Neuronal stem cell (in vitro differentiated cells): ENCODE measurements at places on chromosomes 5 and 9.

GRCh38 chr5:134079748-134080581 lies 34.5 kb upstream of the TCF7 start:
- DNase-seq = no peak

GRCh38 chr9:125260561-125260960 lies 1.1 kb upstream of the GAPVD1 start:
- no peak for DNase-seq

DNA sequence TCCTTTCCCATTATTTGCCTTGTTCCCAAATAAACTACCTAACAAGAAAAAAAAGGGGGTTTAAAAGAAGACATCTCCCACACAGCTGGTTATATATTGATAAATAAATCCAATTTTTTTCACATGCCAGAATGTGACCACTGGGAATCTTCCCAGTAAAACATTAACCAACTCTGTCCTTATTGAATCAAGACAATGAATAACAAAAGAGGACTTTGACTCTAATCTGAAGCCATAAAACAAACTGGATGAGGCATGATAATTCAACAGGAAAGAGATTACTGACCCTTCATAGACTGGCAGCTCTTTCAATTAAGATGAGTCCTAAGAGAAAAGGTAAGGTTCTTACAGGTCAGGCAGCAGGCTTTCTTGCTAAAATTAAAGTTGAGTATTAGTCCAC lies 165.8 kb upstream of the CDH6 start:
- DNase-seq = no peak

DNA sequence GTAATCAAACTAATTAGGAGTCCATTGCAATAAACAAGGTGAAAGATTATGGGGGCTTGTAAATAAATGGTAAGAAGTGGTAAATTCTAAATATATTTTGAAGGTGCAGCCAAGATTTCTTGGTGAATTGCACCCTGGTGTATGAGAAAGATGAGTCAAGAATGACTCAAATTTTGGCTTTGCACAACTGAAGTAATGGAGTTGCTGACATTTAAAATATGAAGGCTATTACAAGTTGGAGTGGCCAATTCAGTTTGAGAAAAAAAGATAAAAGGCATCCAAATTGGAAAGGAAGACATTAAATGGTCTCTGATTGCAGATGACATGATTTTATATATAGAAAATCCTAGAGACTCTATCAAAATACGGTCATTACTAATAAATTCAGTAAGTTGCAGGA lies 2330.6 kb downstream of the MAT2B start:
- DNase-seq = no peak

DNA sequence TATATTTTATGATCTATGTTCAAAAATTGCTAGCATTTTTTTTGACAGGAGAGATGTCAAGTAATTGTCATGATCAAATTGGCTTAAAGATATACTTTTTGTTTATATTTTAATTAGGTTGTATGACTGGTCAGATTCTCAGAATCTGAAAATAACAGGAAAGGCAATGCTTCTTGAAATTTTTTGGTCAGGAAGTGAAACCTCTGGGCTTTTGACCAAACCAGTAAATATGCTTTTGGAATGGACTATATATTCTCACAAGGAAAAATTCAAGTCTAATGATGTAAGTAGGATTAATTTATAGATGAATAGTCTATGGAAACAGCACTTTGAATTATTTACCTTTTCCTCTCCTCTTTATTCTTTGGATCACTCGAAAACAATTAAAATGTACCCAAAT lies 52.3 kb downstream of the SLF1 start:
- DNase-seq = no peak

- DNase-seq = no peak
Observed at GRCh38 chr9:126119731-126120130, 206.9 kb upstream of the MVB12B start.

DNA sequence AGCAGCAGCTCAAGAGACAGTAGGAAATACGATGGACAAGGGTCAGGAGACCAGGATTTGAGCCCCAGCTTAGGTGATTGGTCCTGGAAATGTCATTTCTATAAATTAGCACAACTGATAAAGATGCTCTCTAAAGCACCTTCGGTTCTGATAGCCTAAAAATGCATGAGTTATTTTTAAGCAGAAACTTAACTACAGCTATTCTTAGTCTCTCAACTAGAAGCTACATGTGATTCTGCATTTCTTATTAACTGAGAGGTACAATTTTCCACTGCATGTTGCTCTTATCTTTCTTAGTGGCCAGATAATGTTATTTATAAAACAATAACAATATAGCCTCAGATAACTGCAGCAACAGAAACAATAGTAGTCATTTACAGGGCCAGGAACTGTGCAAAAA lies 136.4 kb downstream of the GRIA1 start:
- no peak for DNase-seq

- no peak for DNase-seq
Observed at GRCh38 chr9:89212171-89212570, 33.6 kb upstream of the SHC3 start.

DNA sequence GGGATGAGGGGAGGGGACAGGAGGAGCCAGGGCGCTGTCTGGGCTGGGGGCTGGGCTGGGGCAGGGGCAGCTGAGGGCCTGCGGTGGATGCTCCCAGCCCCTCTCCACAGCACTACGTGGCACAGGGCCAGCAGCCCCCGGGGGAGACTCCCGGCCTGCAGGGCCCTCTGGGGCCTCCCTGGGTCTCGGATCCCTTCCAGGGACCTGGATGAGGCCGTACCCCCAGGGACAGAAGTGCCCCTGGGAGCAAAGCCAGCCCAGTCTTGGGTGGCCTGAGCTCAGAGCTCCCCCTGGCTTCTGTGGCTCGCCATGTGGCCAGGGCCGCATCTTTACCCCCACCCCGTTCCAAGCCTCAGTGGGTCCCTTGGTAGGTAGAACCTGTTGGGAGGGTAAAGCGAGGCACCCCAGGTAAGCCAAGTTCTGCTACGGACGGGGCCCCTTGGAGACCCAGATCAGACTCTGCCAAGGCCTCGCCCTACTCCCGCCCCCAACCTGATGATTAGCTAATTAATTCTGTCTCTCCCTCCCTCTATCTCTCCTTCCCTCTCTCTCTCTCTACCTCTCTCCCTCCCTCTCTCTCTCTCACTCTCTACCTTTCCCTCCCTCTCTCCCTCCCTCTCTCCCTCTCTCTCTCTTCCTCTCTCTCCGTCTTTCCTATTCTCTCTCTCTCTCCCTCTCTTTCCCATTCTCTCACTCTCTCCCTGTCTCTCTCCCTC lies 24.3 kb downstream of the KCNT1 start:
- DNase-seq = no peak

- no peak for DNase-seq
Observed at GRCh38 chr5:36712706-36713105, 106.3 kb downstream of the SLC1A3 start.

- DNase-seq = no peak
Observed at GRCh38 chr5:76487821-76488220, 84.7 kb downstream of the IQGAP2 start.

DNA sequence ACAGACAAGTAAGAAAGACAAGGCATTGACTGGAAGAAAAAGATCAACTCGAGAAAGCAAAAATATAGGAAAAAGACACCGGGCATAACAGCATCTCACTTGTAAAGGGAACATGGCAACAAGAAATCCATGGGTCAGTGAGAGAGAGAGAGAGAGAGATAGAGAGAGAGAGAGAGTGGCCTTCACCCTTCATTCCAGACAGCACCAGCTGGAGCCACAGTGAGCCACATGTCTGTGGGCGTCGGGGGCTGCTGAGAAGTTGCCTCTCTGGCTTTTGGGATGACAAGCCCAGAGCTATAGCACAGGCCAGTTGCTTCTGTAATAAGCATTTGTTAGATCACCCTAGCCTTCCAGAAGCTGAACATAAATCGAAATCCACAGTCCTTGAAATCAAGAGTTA lies 20.3 kb upstream of the ENC1 start:
- no peak for DNase-seq

DNA sequence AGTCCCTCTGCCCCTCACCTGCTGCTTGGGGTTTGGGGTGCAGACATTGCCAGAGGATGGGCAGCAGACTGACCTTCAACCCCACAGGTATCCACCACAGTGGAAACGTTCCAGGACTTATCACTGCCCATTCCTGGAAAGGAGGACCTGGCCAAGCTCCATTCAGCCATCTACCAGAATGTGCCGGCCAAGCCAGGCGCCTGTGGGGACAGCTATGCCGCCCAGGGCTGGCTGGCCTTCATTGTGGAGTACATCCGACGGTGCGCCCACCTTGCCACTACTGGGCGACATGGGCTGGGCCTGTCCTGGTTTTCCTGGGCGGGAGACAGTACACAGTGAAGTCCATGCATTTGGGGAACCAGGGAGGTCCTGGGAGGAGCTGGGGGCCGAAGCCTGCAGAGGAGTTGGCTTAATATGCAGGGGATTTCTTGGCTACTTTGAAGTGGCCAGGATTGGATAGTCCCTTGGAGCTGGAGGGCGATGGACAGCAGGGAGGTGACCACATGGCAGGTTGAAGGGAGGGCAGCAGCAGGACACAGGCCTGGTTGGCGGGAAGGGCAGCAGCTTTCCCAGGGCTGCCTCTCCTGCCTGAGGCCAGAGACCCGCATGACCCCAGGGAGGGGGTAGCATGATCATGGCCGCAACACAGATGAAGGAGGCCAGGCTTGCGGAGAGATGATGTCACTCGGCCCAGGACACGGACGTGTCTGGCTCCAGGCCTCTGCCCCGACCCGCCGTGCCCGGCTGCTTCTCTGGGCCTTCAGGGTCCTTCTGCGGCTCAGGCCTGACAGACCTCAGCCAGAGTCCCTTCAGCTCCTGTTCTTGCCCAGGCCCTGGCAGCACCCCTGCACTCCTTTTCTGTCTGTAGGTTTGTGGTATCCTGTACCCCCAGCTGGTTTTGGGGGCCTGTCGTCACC lies 34.6 kb downstream of the USP20 start:
- DNase-seq = no peak

- DNase-seq = no peak
Observed at GRCh38 chr9:86589273-86589672, 235.1 kb upstream of the TUT7 start.

GRCh38 chr9:21030389-21031035 lies 928 bp downstream of the HACD4 start:
- no peak for DNase-seq

- DNase-seq = peak; percentile 54
Observed at GRCh38 chr9:136671646-136672430, 9.1 kb downstream of the EGFL7 start.

- no peak for DNase-seq
Observed at GRCh38 chr5:10726179-10726912, 34.7 kb downstream of the DAP start.

DNA sequence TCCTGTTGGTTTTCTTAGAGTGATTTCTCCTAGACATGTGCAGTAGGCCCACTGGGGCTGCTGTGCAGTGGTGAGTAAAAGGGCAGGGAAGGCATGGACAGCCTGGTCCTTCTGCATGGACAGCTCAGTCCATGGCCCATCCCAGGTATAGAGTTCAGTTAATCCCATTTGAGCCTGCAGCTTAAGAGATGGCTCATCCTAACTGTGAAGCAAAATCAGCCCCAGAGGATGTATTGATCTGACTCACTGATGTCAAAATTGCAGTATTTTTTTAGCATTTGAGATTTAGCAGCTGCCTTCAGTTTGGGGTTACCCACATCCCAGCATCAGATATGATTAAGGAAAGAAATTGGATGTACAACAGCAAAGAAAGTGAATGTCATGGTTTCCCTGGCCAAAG lies 93.4 kb downstream of the PDE6A start:
- DNase-seq = no peak

GRCh38 chr5:120818128-120818527 lies 354.0 kb downstream of the PRR16 start:
- DNase-seq = no peak

- peak; percentile 41 for DNase-seq
Observed at GRCh38 chr9:132768932-132769905, 99.0 kb downstream of the GTF3C4 start.

DNA sequence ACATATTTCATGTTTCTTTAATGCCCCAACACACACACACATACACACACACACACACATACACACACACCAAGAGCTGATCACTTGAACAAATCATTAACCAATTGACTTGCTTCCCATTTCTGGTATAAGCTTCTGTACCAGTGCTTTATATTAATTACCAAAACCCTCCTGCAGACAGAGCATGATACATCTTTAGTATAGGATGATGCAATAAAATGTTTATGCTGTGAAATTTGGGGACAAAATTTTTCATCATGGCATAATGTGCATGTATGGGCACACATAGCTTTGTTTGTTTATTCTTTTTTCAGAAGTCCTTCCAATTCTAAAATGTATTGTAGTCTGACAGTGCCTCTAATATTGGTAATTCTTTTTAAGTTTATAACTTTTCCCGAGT lies 34.5 kb downstream of the SLC1A3 start:
- DNase-seq = no peak

- DNase-seq = no peak
Observed at GRCh38 chr5:36521838-36522745, 84.3 kb upstream of the SLC1A3 start.
